ENCODE measurements at places on chromosomes 4 and X.
A peak's percentile ranks its signal among the peaks of the same experiment; 100 is the strongest.

GRCh38 chr4:124803641-124804040 is 91.1 kb upstream of the ANKRD50 start:
- DNase-seq = no peak

- DNase-seq = no peak
These were observed 642.3 kb upstream of the BOD1L1 start for GRCh38 chr4:14269824-14270223.

- no peak for DNase-seq
These were observed 22.3 kb upstream of the ZBTB33 start for GRCh38 chrX:120228187-120228908.

- DNase-seq = no peak
These were observed 60.8 kb downstream of the GRXCR1 start for GRCh38 chr4:42953321-42953720.

GRCh38 chr4:105859233-105859632 is 36.0 kb upstream of the NPNT start:
- DNase-seq = no peak

- no peak for DNase-seq
These were observed 29.6 kb downstream of the AREG start for GRCh38 chr4:74474345-74475090.

GRCh38 chr4:188161167-188161566 is 21.9 kb downstream of the TRIML1 start:
- no peak for DNase-seq

DNA sequence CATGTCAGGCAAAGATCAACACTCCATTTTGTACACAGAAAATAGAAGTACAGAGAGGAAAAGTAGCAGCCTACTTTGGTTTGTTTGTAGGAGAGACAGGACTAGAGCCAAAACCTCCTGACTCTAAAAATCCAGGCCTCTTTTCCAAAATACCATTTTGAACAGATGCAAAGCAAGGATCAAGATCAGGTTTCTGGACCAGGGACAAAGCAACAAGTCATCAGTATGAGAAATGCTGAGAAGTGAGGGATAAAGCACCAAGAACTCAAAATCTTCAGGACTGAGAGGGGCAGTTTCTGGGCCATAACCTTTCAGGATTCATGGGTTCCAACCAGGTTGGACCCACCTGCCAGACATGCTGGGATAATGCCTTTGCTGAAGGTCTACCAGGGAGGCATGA is 36.6 kb upstream of the MBTPS2 start:
- DNase-seq = no peak

- DNase-seq = no peak
These were observed 42.6 kb downstream of the RAB28 start for GRCh38 chr4:13441506-13441905.

DNA sequence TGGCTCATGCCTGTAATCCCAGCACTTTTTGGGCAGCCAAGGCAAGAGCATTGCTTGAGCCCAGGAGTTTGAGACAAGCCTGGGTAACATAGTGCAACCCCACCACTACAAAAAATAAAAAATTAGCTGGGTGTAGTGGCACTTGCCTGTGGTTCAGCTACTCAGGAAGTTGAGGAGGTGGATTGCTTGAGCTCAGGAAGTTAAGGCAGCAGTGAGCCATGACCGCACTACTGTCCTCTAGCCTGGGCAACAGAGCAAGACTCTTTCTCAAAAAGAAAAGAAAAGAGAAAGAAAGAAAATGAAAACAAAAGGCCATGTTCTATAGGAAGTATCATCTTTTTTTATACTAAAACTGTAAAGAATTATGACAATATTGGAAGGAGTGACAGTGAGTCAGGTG is 38.5 kb downstream of the NEK1 start:
- no peak for DNase-seq

DNA sequence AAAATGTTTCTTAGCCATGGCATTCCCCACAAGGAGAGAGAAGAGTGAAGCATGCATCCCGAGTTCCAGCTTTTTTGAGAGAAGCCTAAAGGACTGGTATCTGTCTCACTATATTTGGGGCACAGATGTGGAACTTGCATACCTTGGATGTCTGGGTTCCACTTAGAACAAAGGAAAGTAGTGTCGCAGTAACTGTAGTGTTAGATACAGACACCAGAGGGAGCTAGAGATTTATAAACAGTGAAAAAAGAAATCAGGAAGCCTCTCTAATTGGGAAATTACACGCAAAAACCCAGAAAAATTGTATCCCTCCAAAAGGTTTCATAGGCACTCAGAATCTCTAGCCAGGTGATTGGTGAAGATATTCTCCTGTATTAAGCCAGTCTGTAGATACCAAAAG is 34.4 kb downstream of the AGTR2 start:
- no peak for DNase-seq

DNA sequence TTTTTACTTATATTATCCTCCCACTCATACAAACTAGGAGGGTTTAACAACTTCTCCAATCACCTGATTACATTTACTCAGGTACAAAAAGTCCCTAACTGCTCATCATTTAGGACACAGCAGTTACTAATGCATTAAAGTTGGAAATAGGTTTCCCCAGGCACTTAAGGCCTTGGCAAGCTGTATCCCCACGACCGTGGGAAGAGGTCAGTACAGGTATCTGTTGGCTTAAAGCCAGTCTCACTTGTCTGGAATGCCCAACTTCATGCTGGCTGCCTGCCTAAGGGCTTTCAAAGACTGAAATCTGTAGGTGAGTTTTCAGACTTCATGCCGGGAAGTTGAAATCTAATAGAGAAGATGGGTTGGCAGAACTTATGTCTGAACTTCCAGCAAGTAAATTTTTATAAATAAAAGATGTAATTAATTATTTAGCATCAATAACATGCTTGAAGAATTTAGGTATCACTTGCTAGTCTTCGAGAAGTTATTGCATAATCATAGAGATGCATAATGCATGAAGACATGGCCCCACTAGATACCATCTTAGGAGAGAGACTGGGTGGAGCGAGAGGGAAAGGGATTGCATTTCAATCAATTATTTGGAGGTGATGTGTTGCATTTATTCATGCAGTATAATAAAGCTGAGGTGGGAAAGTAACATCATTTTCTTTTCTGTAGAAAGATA is 54.2 kb downstream of the SCD5 start:
- DNase-seq = no peak

DNA sequence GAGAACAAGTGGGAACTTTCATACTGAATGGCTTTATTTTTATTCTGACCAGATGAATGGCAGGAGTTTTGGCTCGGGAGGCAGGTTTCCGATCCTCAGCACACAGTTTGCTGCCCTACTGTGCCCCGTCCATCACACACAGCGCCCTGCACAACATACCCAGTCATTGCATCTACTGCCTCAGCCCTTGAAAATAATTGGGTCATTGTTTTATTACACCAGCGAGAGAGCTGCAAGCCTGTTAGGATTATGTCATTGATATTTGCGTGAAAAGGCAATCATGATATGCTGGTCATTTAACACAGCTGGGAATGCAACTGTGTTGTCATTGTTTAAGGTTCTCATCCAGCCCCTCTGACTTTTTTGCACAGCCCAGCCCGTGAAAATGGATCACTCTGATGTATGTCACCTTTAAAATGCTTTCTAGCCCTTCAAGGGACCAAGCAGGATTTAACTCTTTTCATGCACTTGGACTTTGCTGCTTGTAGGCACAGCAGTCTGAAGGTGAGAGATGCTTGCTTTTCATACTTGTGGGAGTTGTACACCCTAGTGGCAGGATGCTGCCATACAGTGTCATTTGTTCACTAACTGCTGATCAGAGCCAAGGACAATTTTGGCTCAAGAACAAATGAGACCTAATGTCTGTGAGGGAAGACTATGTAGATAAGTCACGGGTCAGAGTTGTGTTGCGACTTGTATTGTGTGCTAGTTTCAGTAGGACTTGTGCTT is 62.3 kb downstream of the RTL9 start:
- no peak for DNase-seq

GRCh38 chr4:184821242-184821641 is 4.5 kb downstream of the ACSL1 start:
- no peak for DNase-seq

- DNase-seq = no peak
These were observed 11.7 kb upstream of the BCOR start for GRCh38 chrX:40109288-40110008.

GRCh38 chr4:138190452-138190858 is 51.7 kb downstream of the SLC7A11 start:
- DNase-seq = no peak

DNA sequence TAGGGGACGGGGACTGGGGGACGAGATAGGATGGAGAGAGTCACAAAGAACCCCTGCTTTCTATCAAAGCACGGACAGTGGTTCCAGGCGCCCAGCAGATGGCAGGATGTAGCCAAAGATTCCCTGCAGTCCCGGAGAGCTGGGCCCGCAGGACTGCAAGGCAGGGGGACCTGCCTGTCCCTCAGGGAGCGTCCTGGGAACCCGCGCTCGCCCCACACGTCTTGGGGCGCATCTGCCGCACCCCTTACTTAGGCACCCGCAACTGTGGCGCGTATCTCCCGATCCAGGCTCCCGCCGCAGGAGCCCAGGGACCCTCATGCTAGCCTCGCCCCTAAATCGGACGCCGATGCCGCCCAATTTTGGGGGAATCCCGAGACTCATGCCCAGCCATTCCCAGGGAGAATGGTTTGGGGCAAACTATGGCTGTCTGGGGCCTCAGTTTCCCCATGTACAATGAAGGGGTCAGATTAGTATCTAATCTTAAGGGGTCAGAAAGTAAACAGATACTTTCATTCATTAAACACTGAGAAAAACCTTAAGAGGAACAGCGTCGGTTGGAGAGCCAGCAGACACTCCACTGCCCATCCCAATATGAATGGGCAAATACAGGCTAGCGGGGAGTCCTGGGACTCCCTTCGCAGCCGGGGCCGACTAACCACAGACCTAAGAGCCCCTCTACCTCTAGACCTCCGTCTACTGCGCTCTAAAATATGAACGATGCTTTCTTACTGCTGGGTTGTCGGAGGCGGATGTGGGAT is 581 bp upstream of the STK32B start:
- peak; percentile 46 for DNase-seq

DNA sequence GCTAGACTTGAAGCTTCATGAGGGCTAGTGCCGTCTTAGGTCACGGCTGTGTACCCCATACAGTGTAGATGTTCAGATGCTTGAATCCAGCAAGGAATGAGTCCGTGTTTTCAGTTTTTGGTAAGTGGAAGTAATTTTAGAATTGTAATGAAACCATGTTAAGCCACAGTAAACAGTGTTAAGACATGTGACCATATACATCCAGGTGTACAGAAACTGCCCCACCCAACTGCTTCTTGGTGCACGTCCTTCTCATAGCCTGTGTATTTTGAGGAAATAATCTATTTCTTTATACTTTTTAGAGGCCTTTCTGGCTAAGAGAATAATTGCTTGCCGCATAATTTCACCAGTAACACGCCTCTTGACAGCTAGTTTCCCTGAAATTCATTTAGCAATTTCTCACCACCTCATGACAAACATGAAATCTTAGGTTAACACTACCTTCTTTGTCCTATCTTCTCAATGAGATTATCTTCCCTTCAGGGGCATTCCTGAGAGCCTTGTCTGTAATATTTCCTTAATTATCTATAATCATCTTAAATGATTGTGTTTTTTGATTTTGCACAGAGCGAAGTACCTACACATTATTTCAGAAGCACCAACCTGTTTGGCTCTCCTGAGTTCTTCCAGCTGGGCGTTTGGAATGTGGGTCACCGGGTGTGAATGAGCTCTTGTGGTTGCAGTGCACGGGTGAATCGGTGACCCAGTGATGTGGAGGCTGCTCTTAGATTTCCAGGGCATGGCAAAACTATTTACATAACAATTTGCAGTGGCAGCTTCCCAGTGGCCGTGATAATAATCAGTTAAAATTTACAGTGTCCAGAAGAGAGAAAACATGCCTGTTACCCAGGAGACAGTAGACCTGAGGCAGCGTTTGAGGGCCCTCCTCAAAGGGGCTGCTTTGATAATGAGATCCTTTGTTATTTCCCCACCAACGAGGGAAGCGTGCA is 50.2 kb upstream of the TADA2B start:
- DNase-seq = no peak

GRCh38 chrX:41526925-41527324 is 79.8 kb downstream of the NYX start:
- DNase-seq = no peak

- no peak for DNase-seq
These were observed 111.3 kb downstream of the PCDH18 start for GRCh38 chr4:137420901-137421396.

GRCh38 chrX:123803331-123803983 is 56.4 kb upstream of the XIAP start:
- no peak for DNase-seq

GRCh38 chrX:12814420-12814819 is 23.2 kb downstream of the PRPS2 start:
- peak; percentile 38 for DNase-seq

- DNase-seq = no peak
These were observed 93.9 kb upstream of the JADE1 start for GRCh38 chr4:128715616-128716015.

GRCh38 chrX:19212037-19212436 is 89.8 kb upstream of the ADGRG2 start:
- DNase-seq = no peak

DNA sequence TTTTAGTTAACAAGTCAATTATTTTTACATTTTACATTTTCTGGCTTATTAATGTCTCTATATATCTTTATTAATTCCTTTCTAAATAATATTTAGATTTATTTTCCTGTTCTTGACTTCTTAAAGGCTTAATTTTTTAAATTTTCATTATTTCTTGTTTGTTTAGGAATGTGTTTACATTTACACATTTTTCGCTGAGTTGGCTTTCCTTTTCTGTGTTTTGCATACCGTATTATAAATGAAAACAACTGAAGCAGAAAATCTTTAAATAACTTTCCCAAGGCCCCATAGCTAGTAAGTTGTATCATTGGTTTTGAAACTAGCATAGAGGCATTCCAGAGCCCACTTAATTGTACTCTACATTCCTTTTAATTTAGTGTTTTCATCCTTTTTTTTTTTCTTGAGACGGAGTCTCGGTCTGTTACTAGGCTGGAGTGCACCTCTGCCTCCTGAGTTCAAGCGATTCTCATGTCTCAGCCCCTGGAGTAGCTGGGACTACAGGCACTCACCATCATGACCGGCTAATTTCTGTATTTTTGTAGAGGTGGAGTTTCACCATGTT is 261.6 kb downstream of the IQCM start:
- no peak for DNase-seq

DNA sequence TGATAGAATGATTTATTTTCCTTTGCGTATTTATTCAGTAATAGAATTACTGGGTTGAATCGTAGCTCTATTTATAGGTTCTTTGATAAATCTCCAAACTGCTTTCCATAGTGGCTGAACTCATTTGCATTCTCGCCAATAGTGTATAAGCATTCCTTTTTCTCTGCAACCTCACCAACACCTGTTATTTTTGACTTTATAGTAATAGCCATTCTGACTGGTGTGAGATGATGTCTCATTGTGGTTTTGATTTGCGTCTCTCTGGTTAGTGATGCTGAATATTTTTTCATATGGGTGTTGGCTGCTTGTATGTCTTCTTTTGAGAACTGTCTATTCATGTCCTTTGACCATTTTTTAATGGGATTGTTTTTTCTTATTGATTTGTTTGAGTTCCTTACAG is 160.7 kb downstream of the MID1IP1 start:
- no peak for DNase-seq

- DNase-seq = no peak
These were observed 37.5 kb downstream of the PNPLA4 start for GRCh38 chrX:7889680-7890079.

DNA sequence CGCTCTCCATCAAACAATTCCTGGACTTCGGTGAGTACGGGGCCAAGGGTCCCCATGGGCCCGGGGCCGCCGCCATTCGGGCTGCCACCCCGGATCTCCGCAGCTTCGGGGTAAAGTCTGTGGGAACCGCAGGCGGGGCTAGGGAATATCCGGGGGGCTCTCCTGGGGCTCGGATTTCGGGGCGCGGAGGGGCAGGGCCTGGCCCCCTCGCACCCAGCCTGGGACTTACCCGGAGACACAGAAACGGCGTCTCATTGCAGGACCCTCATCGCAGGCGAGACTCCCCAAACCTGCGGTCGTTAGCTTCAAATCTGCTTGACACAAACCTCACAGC is 413 bp downstream of the PDK3 start:
- DNase-seq = no peak
